CD4-positive, alpha-beta T cell treated with Interleukin-21 for 1 hour (primary cell): ENCODE measurements at places on chromosomes 11 and 22.
A peak's percentile ranks its signal among the peaks of the same experiment; 100 is the strongest.

- no peak for DNase-seq
Measured at GRCh38 chr11:4851033-4851432, 2.0 kb upstream of the OR51S1 start.

GRCh38 chr11:48002561-48002960, 22.2 kb downstream of the PTPRJ start:
- peak; percentile 48 for DNase-seq

GRCh38 chr11:5521540-5521939, 5.0 kb upstream of the UBQLNL start:
- no peak for DNase-seq

DNA sequence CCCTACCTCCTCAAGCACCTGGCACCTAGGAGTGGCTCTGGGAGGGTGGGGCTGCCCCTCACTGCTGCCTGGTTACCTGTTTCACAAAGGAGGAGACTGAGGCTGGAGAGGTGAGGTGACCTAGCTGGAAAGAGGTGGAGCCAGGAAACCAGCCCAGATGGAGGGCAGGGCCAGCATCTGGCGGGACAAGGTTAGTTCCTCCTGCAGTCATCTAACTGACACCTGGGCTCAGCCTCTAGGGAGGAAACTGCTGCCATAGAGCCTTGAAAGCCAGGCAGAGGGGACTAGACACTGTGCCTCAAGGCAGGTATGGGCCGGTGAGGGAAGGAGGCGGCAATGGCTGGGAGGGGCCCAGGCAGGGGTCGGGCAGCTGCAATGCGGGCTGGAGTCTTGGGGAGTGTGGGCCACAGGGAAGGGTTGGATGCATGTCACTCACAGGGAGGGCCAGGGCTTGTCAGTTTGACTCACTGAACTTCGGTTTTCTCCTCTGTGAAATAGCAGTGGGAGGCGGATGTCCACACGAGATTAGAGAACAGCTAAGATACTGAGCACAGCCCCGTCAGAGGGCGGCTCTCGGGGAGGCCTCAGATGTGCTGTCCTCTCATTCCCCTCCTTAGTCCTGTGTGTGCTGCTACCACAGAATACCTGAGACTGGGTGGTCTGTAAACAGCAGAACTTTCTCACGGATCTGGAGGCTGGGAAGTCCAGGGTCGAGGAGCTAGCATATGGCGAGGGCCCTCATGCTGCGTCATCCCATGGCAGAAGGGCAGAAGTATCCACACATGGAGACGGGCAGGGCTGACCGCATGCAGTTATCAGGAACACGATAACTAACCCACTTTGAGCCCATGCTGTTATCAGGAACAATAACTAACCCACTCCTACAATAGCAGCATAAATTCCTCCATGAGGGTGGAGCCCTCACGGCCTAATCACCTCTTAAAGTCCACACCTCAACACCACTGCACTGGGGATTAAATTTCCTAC, 16.1 kb downstream of the MGAT3 start:
- no peak for DNase-seq

DNA sequence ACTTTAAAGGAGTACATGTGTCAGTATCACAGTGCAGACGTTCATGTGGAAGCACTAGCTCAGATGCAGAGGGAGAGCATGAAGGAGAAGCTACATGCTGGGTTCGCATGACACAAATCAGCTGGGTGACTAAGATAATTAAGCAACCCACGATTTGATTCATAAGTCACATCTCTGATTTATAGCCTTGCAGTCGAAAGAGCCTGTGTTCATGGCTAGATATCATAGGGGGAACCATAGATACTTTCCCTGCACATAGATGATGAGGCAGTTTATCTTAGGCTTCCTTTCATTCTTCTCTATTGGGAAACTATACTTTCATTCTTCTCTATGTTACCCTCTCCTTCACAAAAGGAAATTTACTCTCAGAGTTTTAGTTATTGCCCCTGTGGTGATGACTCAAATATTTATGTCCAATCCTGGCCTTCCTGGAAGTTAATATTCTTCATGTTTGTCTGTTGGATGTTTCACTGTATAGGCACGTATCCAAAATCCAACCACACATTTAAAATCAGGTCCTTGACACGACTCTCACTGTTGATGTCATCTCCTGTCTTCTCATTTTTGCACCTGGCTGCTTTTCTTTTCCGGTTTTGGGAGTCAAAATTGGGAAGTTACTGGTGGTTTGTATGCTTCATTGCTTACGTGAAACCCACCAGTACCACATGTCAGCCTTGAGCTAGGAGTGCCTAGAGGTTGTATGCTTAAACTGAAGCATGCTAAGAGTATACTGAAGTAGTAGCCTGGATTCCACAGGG, 56.3 kb upstream of the SLC5A12 start:
- DNase-seq, result no peak

DNA sequence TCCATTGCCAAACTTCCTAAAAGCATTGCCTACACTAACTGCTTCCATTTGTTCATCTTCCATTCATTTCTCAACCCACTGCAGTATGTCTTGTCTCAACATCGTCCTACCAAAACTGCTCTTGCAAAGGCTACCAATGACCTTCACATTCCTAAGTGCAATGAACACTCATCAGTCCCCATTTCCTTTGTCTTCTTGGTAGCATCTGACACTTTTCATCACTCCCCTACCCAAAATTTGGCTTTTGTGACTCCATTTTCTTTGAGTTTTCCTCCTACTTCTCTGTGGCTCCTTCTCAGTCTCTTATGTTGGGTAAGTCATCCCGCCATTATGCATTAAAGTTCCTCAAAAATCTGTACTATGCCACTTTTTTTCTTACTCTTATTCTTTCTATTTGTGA, 135.4 kb downstream of the CCDC81 start:
- no peak for DNase-seq

- DNase-seq, result no peak
Measured at GRCh38 chr11:37107415-37107814, 509.4 kb upstream of the RAG2 start.

DNA sequence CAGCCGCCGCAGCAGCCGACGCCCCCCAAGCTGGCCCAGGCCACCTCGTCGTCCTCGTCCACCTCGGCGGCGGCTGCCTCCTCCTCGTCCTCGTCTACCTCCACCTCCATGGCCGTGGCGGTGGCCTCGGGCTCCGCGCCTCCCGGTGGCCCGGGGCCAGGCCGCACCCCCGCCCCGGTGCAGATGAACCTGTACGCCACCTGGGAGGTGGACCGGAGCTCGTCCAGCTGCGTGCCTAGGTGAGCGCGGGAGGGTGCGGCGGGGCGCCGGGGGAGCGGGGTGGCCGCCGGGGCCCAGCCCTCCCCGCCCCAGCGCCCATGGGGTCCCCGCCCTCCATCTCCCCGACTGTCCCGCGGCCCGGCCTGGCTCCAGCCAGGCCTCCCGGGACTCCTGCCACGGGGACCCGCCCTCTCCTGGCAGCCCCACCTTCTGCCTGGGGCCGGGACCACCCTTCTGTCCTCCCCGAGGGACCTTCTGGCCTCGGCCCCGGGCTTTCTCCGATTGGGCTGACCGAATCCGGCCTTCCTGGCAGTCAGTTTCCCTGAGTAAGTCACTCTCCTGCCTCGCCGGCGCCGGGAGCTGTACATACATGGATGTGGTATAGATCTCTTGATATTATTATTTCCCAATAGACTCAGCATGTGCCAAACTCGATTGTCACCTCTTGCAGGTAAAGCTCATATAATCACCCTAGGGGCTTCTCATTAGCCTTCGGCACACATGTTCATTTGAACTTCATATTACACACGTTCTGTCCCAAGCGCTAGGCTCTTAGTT, 720 bp downstream of the PACS1 start:
- peak; percentile 12 for DNase-seq

DNA sequence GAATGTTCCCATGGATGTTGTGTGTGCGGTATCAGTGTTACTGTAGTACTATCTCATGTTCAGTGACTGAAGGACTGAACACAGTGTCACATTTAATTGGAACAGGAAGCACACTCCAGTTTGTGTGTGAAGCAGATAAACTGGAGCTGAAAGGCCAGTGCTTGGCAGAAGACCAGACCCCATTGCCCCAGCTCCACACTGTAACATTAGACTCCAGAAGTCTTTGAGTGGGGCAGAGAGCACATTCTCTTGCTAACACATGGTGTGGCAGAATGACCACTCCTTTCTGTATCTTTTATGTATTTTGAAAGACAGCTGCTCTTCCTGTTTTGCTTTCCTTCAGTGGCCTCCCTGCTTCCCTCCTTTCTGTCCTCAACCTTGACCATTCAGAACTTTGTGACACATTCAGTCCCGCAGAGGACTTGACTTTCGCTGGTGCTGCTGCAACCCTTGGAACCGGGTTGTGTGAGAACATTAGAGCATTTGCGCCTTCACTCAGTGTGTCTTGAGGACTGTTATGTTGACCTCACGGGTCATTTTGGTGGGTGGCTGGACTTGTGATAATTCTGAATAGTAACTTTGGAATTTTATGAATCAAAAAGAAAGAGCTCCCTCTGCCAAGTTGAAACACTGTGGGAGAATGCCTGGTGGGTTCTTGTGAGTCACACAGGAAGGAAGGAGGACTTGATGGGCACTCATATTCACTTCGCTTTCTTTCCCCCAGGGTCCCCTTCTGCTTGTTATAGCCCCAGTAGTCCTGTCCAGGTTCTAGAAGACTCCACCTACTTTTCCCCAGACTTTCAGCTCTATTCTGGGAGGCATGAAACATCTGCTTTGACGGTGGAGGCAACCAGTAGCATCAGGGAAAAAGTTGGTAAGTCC, 26.4 kb downstream of the AMOTL1 start:
- no peak for DNase-seq

- no peak for DNase-seq
Measured at GRCh38 chr11:133753150-133753549, 92.2 kb downstream of the SPATA19 start.

GRCh38 chr11:134019500-134019899, 49.4 kb upstream of the JAM3 start:
- no peak for DNase-seq

- DNase-seq, result no peak
Measured at GRCh38 chr11:69969890-69970784, 108.0 kb upstream of the ANO1 start.

DNA sequence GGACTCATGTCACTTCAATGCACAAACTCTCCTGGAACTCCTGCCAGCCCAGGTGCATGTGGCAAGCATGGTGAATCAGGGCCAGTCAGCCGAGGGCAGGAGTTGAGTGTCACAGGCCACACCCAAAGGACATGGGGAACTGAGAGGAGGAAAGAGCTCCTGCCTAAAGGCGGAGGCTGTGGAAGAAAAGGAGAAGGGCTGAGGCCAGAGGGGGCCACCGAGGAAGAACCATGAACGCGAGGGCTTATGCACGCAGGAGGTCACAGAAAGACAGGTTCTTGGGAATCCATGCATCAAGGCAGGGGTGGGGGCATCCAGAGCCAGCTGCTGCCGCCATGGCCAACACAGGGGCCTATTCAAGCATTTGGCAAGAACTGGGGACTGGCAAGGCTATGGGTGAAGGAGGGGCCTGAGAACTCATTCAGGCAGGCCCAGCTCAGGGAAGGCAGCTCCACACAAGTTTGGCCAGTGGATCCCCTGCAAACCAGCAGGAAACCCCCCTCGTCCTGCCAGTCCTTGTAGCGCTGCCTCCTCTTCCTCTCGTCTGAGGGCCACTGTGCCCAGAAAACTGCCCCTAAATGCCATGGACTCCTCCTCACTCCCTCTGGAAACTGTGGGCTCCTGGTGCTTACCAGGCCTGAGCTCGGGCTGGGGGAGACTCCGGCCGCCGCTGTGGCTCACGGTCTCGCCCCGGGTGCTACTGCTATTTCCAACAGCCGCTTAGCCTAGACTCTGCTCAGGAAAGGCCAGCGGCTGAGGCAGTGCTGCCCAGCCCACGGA, 15.4 kb downstream of the PPM1F start:
- DNase-seq, result peak; percentile 15

DNA sequence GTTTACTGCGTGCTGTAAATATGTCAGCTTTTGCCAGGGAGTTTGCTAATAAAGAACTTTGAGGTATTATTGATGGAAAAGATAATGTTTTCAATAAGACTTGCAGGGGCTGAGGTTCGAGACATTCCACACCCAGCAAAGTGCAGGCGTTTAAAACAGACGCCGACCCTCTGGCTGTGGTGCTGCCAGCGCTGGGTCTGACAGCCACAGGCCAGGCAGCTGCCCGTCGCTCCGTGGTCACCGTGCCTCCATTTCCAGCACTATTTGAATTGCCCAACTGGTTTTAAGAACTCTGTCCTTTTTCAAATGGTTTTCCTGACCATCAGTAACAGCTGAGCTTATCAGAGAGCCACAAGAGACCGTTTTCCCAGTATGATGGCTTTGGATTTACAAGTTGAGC, 28.1 kb upstream of the ALX4 start:
- no peak for DNase-seq
